ENCODE measurements at places on chromosomes 2 and 18.

GRCh38 chr2:223459328-223459939, 142.7 kb downstream of the SCG2 start:
- DNase-seq: no peak

DNA sequence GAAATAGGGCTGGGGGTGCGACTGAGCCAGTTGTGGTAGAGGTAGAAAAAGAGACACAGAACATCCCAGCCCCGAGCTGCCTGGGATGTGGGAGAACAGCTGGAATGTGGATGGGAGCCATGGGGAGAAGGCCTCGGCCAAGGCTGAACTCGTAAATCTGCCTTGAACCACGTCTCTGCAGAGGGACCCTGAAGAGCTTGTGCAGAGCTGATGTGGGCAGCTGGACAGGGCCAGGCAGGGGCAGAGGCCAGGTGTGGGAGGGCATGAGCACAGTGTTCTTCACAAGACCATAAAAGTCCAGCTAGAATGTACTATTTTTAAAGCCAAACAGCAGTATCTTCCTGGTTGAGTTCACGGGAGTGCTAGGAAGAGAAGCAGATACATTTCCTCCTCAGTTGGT, 5.7 kb downstream of the TCF23 start:
- no peak for DNase-seq

GRCh38 chr2:191189112-191189635, 38.4 kb upstream of the STAT4 start:
- no peak for DNase-seq

DNA sequence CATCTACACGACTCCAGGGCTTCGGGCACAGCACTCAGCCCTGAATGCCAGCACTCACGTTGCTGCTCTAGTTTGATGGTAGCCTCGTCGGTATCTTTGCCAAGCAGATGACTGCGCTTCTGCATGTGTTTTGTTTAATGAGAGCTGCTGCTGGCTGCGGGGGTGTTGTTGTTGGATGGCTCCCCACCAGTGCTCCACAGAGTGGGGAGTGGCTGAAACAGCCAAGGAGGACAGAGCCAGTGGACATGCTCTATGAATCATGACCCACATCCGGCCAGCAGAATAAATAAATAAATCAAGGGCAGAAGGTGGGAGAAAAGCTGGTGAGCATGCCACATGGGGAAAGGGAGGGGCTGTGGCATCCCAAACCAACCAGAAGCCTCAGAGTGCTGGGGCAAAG, 131.2 kb upstream of the SOX11 start:
- no peak for DNase-seq

DNA sequence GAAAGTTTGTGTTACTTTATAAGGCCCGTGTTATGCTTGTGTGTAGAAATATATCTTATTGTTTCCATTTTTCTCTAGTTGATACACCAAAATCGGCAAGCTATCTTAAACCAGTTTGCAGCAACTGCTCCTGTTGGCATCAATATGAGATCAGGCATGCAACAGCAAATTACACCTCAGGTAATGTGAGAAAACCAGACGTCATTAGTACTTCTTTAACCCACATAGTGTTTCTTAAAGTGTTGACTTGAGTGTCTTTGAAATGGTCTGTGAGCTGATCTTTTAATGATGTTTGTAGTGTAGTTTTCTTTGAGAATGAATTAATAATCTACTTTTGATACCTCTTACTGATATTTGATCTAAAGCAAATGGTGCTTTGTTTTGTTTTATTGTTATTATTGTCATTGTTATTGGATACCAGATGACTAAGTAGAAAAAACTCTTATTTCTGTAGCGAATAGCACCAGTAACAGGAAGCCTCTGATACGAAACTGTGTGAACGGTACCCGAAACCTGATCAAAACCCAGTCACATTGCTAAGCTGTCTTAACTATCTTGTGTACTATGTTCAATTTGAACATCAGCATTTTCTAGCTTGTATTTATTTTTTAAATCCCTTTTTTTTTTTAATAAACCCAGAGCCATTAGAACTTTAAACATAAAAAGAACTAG, 53.7 kb downstream of the PTRHD1 start:
- no peak for DNase-seq

DNA sequence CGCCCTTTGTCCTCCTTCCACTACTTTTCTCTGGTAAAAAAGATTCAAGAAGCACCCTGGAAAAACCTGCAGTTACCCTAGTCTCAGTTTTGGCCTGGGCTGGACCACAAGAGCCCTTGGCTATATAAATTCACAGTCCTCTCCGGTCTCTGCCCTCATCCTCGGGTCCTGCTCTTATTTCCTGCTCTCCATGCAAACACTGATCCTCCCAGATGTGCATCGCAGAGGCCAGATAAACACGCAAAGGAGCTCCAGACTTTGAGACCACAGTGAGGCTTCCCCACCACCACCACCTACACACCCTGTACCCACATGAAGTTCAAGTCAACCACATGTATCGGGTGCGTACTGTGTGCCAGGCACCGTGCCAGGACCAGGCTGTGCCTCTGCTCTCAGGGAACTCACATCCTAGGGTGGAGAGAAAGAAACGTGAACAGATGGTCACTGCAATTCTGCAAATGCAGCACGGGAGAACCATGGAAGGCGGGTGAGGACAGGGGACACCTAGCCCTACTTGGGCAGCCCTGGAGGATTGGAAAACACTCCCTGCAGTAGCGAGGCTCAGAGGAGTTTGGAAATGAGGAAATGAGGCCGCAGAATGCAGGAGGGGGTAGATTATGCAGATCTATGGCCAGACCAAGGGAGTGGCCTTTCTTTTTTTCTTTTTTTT, 7.4 kb downstream of the CTDSP1 start:
- no peak for DNase-seq

DNA sequence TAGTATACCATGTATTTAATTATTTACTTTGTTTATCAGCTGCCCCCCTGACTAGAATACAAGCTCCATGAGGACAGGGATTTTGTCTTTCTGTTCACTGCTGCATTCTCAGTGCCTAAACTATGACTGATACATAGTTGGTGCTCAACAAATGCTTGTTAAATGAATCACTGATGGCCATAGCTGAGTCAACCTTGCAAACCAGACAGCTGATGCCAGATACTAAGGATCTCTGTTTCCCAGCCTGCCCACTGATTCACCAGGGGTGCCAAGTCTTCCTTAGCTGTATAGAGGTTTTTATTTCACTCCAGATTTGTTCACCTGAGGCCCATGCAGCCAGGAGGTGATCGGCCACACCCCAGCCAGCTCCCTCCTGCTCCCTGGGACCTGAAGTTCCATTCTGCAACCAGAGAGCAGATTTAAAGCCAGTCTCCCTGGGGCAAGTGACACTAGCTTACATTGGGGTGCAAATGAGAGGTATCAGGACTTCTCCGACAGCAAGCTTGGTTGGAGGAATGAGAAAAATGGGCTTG, 92.2 kb downstream of the C1QL2 start:
- no peak for DNase-seq

- DNase-seq: no peak
Observed at GRCh38 chr2:197273485-197273884, 37.1 kb downstream of the ANKRD44 start.

GRCh38 chr2:47321006-47321405, 82.0 kb upstream of the MSH2 start:
- no peak for DNase-seq

DNA sequence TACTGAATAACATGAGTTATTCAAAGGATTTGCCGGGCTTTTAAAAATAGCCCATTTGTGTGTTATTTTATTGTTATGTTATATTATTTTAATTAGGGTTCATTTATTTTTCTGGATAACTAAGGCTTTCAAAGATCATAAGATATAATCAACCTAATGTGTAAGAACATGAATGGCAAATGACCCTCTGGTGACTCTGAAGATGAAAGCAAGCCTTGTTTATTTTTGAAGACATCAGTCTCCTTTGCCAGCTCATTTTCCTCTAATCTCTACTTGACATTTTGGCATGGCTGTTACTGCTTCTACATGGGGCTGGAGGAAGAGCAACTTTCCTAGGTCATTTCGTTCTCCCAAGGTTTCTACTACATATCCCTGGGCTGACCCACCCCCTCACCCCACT, 10.6 kb downstream of the FAP start:
- no peak for DNase-seq

DNA sequence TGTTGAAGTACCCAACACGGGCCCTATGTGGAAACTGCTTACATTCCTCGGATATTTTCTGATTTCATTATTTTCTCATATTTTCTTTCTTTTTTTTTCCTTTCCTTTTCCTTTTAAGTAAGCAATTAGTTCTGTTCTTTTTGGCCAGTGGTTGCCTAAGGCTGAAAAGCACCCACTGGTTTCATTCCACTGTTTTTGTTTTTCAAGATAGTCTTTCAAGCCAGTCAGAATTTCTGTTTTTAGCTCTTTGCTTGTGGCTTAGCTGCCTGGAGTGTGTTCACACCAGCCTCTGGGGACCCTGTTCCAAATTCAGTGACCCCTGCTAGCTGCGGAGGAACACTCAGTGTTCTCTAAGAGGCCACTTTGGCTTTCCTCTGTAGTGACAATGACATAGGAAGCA, 73.6 kb downstream of the NRP2 start:
- no peak for DNase-seq

DNA sequence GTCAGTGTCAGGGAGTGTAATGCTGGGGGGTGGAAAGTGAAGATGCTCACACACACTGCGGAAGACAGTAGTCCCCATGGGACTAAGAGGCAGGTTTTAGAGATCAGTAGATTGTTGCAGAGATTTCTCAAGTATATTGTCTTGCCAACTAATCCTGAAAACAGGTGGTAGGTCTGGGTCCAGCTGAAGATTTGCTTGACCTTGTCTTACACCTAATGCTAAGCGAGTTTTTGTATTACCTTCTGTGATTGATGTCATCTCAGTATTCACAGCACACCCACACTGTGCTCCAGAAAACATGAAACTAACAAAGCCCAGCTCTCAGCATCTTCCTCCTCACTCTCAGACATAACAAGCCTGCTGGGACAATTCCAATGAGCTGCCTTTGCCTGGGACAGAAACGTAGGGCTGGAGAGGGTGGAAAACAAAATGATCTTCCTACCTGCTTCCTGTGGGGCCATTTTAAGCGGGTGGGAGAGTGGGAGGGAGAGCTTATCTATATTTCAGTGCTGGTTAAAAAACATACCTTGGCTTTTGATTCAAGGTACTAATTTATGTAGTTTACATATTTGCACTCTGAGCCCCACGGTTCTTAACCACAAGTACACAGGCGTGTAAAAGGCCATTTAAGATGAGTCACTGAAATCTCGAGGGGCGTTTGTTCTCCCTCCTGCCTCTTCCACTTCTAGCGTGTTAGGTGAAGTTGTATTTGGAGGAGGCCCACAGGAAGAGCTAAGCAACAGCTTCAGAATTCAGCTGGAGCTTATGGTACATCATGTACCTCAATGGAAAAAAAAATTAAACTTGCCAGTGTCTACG, 23.1 kb upstream of the RBMS1 start:
- no peak for DNase-seq

GRCh38 chr18:73520229-73520628, 627.4 kb downstream of the FBXO15 start:
- no peak for DNase-seq

DNA sequence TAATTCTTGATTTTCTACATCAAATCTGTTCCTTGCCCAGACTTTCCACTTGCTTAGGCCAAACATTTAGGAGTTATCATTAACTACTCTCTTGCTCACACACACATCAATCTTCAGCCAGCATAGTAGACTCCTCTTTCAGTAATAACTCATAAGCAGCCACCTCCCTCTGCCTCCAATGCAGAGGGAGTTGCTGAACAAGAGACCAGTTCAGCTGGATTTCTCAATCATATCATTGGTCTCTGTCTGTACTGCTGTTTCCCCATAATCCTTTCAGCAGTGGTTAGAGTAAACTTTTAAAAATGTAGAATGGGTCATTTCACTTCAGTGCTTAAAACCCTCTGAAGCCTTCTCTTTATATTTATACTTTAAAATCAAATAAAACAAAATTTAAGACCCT, 112.9 kb downstream of the SLC39A10 start:
- DNase-seq: no peak

DNA sequence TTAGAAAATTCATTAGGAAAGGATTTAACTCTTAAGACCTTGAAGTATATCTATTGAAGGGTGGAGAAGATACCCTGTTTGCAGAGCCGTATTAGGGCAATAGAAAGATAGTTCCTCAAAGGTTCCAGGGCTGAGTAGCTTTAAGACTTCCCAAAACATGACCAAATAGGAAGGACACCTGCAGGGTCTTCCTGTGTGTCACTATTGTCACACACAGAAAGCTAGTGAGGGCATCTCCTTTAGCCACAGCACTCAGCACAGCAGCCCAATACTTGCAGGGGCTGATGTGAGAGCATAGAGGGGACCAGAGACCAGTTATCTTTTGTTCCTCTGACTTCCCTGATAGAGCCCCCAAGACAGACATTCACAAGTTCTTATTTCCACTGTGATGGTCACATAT, 93.7 kb downstream of the PAX3 start:
- no peak for DNase-seq

DNA sequence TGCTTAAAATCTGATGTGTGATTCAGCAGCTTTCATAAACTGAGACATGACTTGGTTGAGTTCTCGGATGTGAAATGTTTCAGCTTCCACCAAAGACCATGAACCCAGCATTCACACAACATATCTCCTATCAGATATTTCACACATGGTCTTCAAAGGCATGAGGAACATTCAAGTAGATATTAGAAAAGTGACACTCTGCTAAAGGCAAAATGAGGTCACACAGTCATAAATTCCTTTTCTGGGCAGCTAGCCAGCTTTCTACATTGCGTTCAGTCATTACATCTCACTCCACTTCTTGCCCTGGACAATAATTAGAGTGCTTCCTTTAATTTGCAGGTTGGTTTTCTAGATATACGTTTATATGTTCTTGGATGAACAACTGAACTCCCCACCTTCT, 96.7 kb downstream of the GAREM1 start:
- no peak for DNase-seq

DNA sequence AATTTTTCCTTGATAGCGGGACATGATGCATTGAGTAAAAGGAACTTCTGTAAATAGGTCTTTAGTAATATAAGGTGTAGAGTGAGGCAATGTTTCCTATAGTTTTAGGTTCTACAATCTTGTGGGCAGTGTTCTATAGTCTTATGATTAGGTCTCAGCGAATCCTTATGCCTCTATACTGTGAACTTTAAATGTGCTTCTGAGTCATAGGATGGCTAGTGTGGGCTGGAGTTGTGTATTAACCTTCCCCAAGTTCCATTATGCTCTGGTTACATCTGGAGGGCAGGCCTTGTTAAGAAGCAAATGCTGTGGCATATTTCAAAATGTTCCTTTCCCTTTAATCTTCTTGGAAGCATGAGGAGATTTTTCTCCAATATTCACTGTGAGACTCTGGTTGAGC, 73.5 kb downstream of the ROCK2 start:
- no peak for DNase-seq

- no peak for DNase-seq
Observed at GRCh38 chr18:78213361-78213994, 766.1 kb upstream of the SALL3 start.

- DNase-seq: no peak
Observed at GRCh38 chr2:149451417-149452165, 121.2 kb downstream of the LYPD6 start.
